ENCODE measurements at places on chromosomes 1 and 21.
A peak's percentile ranks its signal among the peaks of the same experiment; 100 is the strongest.

DNA sequence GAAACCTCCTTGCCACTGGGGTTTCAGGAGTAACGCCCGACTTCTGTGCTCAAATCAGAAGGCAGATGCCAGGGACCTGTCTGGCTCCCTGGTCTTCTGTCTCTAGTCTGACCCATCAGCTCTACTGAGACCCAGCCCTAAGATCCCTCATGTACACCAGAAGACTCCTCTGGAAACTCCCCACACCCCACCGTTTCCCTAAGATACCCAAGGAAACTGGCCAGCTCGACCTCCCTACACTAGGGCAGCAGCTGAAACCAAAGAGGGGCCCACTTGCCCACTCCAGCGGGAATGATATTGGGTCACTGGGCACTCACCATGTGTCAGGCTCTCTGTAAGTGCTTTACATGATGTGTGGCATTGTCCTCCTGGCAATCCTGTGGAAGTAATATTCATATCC lies 469 bp upstream of the S100A16 start:
- no peak for DNase-seq

GRCh38 chr1:207366022-207366421 lies 44.5 kb downstream of the CD55 start:
- DNase-seq = no peak

DNA sequence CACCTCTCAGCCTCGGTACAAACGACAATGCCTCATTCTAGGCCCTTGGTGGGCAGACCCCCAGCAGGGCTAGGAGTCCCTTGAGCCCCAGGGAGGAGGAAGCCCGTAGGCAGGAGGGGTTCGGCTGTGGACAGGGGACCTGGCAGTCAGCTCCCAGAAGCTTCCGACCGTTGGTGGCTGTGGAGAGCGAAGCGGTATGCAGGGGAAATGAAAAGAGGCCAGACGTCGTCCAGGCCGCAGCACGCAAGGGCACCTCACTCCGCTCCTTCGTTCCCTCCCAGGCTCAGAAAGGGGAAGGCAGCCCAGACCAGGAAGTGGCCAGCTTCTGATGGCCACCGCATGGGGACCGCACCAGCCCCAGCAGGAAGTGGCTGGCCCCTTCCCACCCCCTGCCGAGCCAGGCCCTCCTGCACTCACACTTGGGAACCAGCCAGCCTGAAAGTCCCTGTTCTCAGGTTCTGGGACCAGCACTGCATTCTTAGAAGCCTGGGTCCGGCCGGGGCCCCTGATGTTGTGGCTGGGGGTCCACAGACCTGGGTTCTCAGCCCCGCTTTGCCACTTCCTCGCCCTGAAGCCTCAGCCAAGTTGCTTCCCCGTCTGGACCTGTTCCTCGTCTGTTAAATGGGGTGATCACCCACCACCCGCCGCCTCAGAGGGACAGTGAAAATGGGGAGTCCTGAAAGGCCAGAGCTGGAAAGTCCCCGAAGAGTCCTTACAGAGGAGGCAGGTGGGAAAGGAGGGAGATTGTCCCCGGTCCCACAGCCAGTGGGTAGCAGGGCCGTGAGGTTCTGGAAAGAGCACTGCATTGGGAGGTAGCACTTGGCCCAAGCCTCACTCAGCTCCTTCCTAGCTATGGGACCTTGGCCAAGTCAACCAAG lies 104.0 kb upstream of the RUNX3 start:
- no peak for DNase-seq

- DNase-seq = no peak
These were observed 5.6 kb upstream of the PTCH2 start for GRCh38 chr1:44848456-44849181.

GRCh38 chr1:201026836-201027235 lies 3.3 kb upstream of the KIF21B start:
- no peak for DNase-seq

GRCh38 chr1:17439250-17440073 lies at the start of gene RCC2:
TSS of gene RCC2 (minus strand) at chr1:17439677. CDS start at chr1:17438514, 1,163 bp downstream.
- DNase-seq = peak; percentile 87

DNA sequence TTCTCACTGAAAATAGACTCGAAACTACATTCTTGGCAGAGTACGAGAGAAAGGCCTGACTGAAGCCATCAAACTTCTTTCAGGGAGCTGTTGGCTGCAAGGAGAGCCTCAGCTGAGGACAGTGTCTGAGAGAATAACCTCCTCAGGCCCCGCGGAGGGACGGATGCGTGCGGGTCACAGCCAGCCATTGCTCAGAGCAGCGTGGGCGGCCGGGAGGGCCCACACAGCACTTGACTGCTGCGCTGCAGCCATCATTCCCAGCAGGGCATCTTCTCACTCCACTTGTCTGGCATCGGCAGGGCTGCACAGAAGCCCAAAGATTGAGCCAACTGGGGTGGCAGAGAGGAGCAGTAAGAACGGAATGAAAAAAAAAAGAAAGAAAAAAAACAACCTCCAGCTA lies 113.5 kb downstream of the XCL2 start:
- DNase-seq = no peak

GRCh38 chr1:8985915-8986813 lies 40.1 kb downstream of the SLC2A7 start:
- no peak for DNase-seq

DNA sequence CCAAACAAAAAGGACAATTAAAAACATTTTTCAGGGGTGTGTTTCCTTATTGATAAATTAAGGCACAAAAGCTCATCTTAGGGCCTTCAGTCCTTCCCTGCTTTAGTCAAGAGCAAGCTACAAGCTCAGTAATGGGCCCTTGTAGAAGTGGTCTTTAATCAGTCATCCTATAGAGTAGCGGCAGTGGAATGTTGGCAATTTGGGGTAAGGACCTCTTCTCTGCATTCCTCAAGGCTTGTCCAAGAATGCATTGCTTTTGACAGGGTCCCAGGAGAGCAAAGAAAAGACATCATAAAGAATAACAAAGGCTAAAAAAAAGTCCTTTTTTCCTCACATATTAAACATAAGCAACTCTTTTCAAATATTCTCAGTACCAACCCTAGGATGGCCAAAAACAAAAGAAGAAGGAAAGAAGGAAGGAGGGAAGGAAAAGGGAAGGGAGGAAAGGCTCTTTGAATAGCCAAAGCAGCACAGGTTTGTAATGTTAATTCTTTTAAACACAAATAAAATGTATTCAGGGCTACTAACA lies 27.3 kb upstream of the CAMK1G start:
- DNase-seq = peak; percentile 47

GRCh38 chr1:19644681-19645410 lies 735 bp downstream of the NBL1 start:
- peak; percentile 71 for DNase-seq

DNA sequence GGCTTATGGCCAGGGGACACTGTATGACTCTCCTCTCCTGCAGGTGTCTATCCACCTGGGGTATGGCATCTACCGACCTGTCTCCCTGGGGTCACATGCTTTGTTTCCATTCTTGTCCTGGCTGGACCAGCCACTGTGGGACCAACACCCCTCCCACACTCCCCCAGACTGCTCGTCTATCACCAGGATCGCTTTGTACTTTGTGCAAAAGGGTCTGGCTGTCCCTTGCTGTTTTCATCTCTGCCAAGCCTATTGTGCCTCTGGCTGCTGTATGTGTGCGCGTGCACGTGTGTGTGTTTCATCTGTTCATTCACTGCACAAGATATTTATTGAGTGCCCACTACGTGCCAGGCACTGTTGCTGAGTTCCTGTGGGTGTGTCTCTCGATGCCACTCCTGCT lies 25.5 kb downstream of the ETNK2 start:
- DNase-seq = no peak

DNA sequence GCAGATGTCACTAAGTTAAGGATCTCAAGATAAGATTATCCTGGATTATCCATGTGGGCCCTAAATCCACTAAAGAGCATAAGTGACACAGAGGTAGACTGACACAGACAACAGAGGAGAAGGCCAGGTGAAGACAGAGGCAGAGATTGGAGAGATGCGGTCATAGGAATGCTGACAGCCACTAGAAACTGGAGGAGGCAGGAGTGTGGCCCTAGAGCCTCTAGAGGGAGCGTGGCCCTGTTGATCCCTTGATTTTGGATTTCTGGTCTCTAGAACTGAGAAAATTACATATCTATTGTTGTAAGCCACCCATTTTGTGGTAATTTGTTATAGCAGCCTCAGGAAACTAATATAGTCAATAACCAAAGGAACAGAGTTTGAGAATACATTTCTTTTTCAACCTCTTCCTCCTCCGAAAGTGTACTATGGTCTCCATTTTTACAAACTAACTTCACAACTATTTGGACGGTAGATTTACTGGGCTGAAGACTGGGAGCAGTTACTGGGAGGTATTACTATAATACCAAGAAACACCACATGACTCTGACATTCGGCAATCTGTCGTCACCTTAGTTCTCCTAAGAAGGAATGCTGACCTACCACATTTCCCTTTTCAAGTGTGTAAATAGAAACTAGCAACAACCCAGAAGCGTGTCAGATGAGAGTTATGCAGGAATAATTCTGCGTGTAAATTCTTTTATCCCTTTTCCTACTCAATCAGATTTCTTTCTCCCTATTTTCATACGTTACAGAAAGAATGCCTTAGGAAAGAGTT lies 116.0 kb upstream of the ZNHIT6 start:
- DNase-seq = no peak

DNA sequence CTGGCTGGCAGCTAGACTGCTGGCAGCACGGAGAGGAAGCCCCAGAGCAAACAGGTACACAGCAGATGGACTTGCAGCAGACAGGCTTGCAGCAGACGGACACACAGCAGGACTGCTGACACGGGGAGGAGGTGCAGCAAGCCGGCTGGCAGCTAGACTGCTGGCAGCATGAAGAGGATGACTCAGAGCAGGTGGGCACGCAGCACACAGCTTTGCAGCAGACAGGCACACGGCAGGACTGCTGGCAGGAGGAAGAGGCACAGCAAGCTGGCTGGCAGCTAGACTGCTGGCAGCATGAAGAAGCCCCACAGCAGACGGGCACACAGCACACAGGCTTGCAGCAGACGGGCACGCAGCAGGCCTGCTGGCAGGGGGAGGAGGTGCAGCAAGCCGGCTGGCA lies 498 bp downstream of the KRTAP10-2 start:
- no peak for DNase-seq

DNA sequence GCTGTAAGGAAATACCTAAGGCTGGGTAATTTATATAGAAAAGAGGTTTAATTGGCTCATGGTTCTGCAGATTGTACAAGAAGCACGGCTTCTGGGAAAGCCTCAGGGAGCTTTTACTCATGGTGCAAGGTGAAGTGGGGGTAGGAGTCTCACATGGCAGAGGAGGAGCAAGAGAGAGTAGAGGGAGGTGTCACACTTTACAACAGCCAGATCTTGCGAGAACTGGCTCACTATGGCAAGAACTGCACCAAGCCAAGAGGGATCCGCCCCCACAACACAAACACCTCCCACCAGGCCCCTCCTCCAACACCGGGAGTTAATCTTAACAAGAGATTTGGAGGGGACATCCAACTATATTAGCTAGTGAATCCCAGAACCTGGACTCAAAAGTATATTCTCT lies 135.4 kb upstream of the SOD1 start:
- DNase-seq = peak; percentile 60

DNA sequence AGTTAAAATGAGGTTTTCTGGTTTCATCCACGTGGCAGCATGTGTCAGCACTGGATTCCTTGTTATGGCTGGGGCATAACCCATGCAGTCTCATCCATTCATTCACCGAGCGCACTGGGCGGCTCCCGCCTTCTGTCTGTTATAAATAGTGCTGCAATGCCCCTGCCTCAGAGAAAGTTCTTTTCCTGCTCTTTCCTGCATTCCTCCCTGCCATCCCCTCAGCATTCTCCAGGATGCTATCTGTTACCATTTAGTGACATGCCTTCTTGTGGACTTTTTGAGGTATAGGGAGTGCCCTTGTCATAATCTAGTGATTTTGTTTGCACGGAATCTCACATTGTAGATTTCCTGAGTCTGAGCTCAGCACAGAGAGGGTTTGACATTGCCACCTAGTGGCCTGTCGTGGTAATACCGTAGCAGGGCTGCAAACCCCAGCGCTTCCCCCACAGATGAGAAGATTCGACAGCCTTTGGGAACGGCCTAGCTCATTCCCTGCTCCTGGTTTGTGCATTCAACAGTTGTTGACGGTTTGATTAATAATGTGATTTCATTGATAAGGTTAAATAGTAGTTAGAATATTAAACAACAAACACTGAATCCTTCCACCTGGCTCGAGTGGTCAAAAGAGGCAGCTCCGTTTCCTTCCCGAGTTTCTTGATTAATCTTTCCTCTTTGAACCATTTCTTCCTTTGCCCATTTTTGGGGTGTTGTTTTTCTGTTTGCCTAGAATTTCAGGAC lies 46.3 kb downstream of the UMODL1 start:
- peak; percentile 73 for DNase-seq

DNA sequence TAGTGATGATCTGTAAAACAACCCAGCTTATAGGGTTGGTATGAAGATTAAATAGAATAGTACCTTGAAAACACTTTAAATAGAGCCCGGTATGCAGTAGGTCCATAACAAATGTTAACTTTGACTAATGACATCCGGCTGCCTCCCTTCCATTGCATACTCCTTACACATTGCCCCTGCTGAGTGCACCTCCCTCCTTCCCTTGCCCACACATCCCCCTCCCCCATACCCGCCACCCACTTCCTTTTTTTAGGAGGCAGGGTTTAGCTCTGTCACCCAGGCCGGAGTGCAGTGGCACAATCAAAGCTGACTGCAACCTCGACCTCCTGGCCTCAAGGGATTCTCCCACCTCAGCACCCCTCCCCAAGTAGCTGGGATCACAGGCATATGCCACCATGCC lies 24.4 kb upstream of the ZC3H12A start:
- no peak for DNase-seq

GRCh38 chr1:179046808-179047635 lies 21.3 kb downstream of the FAM20B start:
- no peak for DNase-seq

DNA sequence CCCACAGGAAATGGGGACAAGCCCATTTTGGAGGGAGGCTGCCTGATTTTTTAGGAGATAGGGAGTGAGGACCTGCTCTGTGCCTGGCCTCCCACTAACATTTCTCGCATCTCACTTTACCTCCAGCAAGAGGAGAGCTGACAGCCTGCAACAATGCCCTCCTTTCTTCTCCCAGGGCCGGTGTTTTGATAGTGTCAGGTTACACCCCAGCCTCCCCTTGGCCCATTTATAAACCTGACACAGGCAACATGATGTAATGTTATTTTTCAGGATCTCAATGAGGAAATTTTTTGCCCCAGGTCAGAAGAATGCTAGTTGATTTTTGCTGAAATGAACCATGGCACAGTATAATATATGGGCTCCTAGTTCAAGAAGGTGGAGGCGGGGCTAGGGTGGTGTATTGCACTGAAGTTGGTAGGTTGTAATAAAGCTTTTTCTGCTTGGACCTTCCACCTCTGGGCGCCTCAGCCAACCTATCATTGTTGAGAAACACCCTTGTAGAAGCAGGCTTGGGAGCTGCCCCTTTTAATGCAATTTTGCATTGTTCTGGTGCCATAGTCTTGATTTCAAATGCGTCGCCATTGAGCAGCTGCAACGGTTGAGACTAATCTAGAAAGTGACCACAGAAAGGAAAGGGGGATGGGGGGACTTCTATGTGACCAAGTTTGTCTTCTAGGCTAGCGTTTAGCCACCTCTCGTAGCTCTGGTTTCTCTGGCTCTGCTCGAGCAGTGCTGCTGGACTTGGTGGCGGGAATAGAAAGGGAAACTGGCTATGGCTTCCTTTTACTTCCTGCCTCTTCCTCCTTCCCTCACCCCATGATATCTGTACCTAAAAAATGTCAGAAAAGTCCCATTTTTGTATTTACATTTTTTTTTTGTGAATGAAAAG lies 53.0 kb downstream of the PBX1 start:
- DNase-seq = peak; percentile 69

Data from neural progenitor cell (in vitro differentiated cells).